ENCODE measurements at places on chromosomes 5 and 9. TPM values are rescaled to one million over a fixed set of nuclear protein-coding genes. Genes with fewer than 3 reads are reported as not detected.

The SH3RF2 gene
- total RNA-seq = 0.22 TPM

The CATSPER3 gene
- total RNA-seq = under 0.01 TPM

The PCSK5 gene
- total RNA-seq = 0.79 TPM

The CEMIP2 gene
- total RNA-seq = 660 TPM

The NR5A1 gene
- not detected for total RNA-seq

The BSPRY gene
- not detected for total RNA-seq

The PCDHGA6 gene
- total RNA-seq = 1.7 TPM

The TRIP13 gene
- total RNA-seq = 3.0 TPM

The PRRX2 gene
- total RNA-seq = 0.44 TPM

The ANKRD31 gene
- not detected for total RNA-seq

The FBXW5 gene
- total RNA-seq = 115 TPM

The PCDHB11 gene
- total RNA-seq = 0.44 TPM

The SPINK4 gene
- not detected for total RNA-seq

The AIF1L gene
- total RNA-seq = 0.60 TPM

The STING1 gene
- 18.7 TPM for total RNA-seq

The CCL27 gene
- total RNA-seq = not detected

The SLC22A4 gene
- total RNA-seq = 2.4 TPM

The GAS1 gene
- total RNA-seq = 1.6 TPM

The FOXI1 gene
- not detected for total RNA-seq

The ELAVL2 gene
- 0.22 TPM for total RNA-seq

The SPATA6L gene
- total RNA-seq = 2.8 TPM

The ITK gene
- total RNA-seq = not detected

The PCDHB3 gene
- total RNA-seq = 0.60 TPM

The PCDHA6 gene
- total RNA-seq = 0.20 TPM

The TRAF1 gene
- total RNA-seq = 0.60 TPM

The NADK2 gene
- total RNA-seq = 25.6 TPM

The DMRT3 gene
- total RNA-seq = not detected

The FOXD4L6 gene
- under 0.01 TPM for total RNA-seq

The RPP25L gene
- 14.8 TPM for total RNA-seq

The ELOVL7 gene
- total RNA-seq = under 0.01 TPM

The ZDHHC11B gene
- under 0.01 TPM for total RNA-seq

The OR1Q1 gene
- not detected for total RNA-seq

The CDH18 gene
- total RNA-seq = not detected

The LCN9 gene
- total RNA-seq = not detected

Measured in lung microvascular endothelial cell (primary cell).